ENCODE measurements at places on chromosomes 1 and 21.

DNA sequence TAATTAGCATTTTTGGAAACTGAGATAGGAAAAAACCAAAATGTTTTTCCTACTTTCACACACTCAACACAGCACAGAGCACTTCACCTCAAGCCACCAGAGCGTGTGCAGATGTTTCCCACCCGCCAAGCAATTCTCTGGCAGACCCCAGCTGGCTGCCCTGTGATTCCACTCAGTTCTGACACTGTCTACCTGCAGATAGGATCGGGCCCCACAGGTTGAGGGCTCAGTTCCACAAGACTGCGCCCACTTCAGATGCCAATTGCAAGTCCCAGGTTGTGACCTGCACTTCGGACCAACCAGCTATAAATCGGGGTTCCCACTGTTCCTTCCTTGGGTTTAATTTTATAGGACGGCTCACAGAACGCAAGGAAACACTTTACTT, 9.9 kb downstream of the KIAA1614 start:
- DNase-seq, result no peak

GRCh38 chr1:201656311-201657032, 117.5 kb downstream of the NAV1 start:
- DNase-seq, result no peak

DNA sequence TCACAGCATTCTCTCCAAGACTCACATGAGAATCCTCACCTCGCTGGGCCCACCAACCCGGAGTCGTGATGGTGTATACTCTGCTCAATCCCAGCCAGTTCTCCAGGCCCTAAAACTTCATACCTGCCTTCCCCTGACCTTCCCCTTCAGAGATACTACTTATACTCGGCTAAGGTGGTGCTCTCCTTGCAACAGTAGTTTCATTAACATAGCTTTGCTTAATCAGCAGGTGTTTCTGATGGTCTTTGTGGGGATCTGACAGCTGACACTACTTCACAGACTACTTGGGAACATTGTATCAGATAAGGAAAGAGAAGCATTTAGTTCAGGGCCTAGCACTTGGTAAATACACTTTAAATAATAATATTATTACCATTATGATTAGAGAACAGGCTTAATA, 301.5 kb upstream of the DAB1 start:
- no peak for DNase-seq

DNA sequence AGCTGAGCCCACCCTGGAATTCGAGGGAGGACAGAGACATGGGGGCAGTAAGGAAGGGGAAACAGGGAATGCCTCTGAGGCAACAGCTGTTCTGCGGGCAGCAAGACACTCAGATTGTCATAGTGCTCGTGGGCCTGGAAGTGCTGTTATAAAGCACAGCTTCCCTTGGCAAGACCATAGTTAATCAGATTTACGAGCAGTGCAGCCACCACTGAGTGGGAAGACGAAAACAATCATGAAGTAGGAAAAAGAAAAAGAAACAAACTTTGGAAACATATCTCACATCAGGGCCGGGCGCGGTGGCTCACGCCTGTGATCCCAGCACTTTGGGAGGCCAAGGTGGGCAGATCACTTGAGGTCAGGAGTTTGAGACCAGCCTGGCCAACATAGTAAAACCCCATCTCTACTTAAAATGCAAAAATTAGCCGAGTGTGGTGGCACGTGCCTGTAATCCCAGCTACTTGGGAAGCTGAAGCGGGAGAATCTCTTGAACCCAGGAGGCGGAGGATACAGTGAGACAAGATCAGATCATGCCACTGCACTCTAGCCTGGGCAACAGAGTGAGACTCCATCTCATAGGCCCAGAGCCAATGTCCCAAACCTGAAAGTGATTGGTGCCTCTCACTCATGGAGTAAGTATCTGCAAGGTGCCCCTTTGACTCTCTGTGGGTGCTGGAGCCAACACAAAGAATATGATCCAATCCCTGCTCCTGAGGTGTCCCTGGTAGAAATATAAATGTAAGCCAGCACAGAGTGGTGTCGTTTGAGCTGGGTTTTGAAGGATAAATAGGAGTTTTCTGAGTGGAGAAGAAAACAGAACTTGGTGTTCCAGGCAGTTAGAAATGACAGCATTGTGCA, 55.6 kb upstream of the GPR153 start:
- DNase-seq, result no peak

DNA sequence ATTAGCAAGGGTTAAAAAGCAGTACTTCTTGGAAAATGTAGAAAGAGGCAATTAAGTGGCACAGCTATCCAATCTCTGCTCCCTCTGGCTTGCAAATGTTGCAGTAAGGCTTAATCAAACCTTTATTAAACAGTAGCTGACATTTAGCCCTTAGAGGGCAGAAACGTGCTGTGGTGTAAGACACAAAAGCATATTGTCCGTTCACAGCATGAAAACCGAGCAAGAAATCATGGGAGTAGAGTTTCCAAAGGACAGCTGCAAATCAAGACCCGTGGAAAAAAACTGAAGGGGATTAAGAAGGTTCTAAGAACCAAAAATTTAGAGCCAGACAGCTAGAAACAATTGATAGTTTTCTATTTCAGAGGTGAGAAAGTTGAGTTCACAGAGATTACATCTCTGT, 13.1 kb downstream of the ZP4 start:
- no peak for DNase-seq

GRCh38 chr1:230498704-230499103, 72.6 kb upstream of the PGBD5 start:
- no peak for DNase-seq

GRCh38 chr21:41068496-41068895, 99.5 kb upstream of the BACE2 start:
- DNase-seq, result no peak

DNA sequence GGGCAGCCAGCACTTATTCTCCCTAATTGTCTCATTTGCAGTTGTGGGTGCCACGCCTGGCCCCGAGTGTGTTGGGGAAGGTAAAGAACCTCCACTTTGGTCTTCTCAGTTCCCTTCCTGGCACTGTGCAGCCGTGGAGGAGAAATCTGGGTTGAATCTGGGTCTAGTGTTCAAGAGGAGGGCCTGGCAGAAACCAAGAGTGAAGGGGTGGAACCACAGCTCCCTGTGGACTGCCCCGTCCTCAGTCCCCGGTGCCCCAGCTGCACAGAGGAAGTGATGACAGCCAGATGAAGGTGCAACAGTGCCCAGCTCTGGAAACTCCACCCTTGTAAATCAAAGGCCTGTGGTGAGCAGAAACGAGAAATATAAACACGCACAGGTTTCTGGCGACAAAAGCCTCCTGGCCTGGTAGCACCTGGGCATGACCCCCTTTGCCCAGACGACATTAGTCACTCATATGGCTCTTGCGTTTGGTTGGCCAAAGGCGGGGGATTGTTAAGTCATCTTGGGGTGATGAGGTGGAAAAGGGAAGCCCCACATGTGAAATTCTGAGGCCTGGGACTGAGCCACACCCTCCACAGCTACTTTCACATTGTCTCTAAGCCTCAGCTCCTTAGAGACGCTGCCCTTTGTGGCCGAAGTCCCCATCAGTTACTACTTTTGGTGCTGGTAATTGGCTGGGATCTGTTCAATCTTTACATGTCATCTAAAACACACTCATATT, 4.2 kb upstream of the ECE1 start:
- no peak for DNase-seq

GRCh38 chr1:186974774-186975181, 146.0 kb downstream of the PLA2G4A start:
- no peak for DNase-seq

- no peak for DNase-seq
These were observed 120.4 kb downstream of the SPATA46 start for GRCh38 chr1:162256287-162256686.

- DNase-seq, result no peak
These were observed 51.5 kb downstream of the SCCPDH start for GRCh38 chr1:246775531-246776385.

DNA sequence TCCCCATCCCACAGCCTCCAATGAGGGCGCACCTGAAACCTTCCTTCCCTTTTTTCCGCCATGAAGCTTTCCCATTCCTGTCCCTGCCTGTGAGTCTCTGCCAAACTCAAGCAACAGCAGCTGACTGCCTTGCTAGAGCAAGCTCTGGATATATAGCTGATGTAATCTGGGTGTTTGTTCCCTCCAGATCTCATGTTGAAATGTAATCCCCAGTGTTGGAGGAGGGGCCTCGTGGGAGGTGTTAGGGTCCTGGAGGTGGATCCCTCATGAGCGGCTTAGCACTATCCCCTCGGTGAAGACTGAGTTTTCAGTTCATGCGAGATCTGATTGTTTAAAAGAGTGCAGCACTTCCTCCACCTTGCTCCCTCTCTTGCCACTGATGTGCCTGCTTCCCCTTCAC, 204.4 kb upstream of the MAP1LC3C start:
- DNase-seq, result no peak

- DNase-seq, result no peak
These were observed 45.9 kb downstream of the LUZP1 start for GRCh38 chr1:23122796-23123195.
